ENCODE measurements at places on chromosomes 12 and 14.
A peak's percentile ranks its signal among the peaks of the same experiment; 100 is the strongest.

DNA sequence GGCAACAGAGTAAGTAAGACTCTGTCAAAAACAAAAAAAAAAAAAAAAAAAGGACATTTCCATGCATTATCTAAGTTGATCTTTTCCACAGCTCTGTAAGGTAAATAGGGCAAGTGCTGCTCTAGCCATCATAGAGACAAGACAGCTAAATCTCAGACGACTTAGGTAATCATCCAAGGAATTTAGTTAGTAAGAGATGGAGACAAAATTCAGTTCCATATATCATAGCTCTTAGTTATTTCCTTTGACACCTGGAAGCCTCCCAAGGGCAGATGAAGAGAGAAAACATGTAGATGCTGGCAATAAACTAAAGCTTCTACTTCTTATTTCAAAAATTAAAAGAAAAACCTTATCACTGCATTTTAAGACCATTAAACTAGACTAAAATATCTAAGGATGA lies 48.7 kb downstream of the ST8SIA1 start:
- DNase-seq = no peak

- no peak for DNase-seq
Observed at GRCh38 chr12:48184549-48184922, 1.1 kb downstream of the CCDC184 start.

- DNase-seq = no peak
Observed at GRCh38 chr12:15919418-15919817, 8.3 kb downstream of the DERA start.

GRCh38 chr12:1670358-1671268 lies 20.3 kb upstream of the ADIPOR2 start:
- no peak for DNase-seq

GRCh38 chr12:131366261-131366871 lies 344.5 kb upstream of the SFSWAP start:
- DNase-seq = peak; percentile 72

- DNase-seq = no peak
Observed at GRCh38 chr14:50941151-50941550, 3.1 kb downstream of the PYGL start.

DNA sequence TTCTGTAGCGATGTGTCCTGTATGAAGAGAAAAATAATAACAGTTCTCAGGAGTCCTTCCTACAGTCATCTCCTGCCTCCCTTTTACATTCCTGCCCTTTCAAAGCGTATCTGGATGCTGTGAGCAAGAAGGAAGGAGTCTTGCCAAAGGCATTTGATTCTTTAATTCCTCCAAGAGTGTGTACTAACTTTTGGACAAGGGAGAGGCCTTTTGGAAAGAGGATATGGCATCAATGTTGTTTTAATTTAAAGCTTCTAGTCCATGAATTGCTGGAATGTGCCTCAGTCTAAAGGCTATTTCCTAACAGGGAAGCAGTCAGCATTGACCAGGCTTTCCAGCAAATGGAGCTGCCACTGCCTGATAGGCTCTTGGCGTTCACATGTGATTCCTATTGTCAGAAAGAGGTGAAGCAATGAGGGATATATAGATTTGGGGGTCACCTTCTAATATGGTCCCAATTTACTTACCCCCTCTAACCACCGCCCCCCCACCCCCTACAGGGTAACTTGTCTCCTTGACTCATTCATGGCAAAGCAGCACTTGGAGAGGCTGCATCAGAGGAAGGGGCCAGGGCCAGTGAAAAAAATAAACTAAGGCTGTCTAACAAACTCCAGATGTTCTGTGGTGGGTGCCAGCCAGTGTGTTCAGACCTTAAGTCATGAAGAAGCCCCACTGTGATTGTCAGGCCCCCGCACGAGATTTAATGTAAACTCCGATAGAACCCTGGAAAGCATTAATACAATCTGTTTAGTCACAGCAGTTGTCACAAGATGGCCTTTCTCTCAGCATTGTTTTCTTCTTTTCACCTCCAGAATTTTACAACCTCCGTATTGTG lies 220.3 kb downstream of the FBXL14 start:
- DNase-seq = no peak

DNA sequence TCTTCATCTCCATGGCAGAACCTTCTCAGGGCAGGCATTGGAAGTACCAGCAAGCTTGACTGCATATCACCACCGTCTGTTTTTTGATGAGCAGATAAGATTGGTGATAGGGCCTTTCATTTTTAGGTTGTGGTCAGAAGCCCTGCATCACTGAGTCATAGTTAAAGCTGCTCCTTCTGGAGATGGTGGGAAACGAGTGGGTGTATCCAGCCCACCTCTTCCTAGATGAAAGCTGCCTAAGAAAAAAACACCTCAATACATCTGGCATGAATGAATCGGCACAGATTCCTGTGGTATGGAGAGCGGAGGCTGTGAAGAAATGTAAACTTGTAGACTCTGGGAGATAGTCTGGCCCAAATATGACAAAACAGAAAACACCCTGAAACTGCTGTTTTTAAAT lies 248.7 kb upstream of the EGLN3 start:
- no peak for DNase-seq

- DNase-seq = no peak
Observed at GRCh38 chr12:19449814-19450213, 10.5 kb downstream of the AEBP2 start.
